ENCODE measurements at places on chromosomes 5 and 9.

DNA sequence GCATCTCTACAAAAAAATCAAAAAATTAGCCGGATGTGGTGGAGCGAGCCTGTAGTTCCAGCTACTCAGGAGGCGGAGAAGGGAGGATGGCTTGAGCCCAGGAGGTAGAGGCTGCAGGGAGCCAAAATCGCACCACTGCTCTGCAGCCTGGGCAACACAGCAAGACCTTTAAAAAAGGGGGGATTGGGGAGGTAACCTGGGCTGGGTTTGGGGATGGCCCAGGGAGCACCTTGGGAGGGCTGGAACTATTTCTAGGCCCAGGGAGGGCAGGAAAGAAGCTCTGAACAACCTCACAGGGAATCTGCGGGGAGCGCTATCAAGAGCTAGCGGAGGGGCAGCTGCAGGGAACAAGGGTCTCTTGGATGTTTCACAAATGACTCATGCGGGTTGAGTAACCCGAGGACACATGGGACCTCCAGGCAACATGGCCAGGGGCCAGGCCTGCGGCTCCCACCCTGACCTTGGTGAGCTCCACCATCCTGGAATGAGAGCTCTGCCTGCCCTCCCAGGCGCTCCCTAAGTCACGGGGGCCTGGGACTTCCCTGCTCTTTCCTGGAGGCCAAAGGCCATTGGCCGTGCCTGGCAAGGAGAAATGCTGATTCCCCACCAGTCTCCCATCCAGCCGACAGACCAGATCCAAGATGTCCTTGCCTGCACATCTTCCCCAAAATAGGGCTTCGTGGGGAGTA lies 23.4 kb downstream of the SARDH start:
- DNase-seq: no peak

DNA sequence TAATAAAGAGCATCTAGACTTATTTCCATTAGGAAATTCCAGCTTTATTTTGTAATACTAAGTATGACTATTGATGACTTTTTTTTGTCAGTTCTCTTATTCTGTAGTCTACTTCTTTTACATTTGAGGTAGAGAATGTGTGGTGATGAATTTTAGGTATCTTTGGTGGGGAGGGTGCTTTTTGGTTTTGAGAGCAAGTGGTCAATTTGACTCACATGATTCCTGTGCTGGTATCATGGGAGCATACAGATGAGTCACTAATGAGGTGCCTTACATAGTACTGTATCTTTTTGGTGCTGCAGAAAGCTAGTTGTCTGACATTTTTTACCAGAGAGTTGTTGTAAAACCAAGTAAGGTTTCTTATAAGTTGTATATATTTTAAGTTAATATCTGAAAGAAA lies 35.3 kb downstream of the ERBIN start:
- peak; percentile 20 for DNase-seq

DNA sequence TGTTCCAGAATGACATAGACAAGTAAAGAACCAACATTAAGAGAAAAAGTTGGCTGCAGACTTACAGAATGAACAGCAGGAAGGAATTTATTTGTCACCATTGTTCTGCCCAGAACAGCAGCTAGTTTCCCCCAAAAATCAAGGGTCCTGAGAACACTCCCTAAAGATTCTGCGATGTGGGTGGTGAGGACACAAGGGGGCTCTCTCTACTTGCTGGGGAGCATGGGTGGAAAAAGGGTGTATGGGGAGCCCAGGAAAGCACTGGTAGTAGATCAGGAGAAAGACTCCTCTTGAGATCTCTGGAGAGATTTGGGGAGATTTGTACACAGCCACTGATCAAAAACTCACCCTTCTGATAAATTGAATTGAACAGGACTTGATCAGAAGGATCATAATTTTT lies 316.5 kb downstream of the KCTD16 start:
- no peak for DNase-seq

GRCh38 chr5:153147891-153148623 lies 342.4 kb upstream of the GRIA1 start:
- DNase-seq: no peak

DNA sequence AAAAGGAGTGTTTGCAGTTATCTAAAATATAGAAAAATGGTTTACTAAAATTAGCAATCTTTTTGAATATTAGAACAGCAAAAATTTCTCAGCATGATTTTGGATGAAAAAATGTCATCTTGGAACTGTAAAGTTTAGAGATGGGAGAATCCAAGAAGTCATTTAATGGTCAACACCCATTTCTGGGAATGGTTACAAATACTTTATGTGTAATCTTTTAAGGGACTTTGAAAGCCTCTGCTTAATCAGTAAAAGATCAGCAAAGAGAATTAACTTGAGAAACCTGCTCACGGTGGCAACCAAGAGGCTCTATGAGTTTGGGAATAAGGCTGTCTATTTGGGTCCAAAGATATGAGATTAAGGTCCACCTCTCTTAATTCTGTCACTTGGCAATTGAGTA lies 13.0 kb downstream of the C1QTNF3 start:
- DNase-seq: no peak

- DNase-seq: peak; percentile 42
Observed at GRCh38 chr9:272251-273213, 57.9 kb downstream of the DOCK8 start.

Measured in GM18507 (cell line).